Spleen (tissue), 13 donors: ENCODE measurements at places on chromosomes 3 and 15. TPM values are rescaled to one million over a fixed set of nuclear protein-coding genes. Genes with fewer than 3 reads are reported as not detected.

The TMCO5A gene
- not detected for total RNA-seq

The TTC23 gene
- 17.0 TPM for total RNA-seq

The DAZL gene
- not detected for total RNA-seq

The CCRL2 gene
- total RNA-seq: 9.9 TPM

The ADAMTS17 gene
- 5.5 TPM for total RNA-seq

The DPPA2 gene
- total RNA-seq: not detected

The GUCA1C gene
- total RNA-seq: not detected

The MCF2L2 gene
- 29.4 TPM for total RNA-seq

The ZPLD1 gene
- not detected for total RNA-seq

The GPR156 gene
- not detected for total RNA-seq

The PAQR5 gene
- not detected for total RNA-seq

The TCAIM gene
- total RNA-seq: 17.0 TPM

The SYNPR gene
- not detected for total RNA-seq

The TBC1D21 gene
- total RNA-seq: not detected

The DUOX1 gene
- not detected for total RNA-seq

The RASGRP1 gene
- total RNA-seq: 13.5 TPM

The SOX14 gene
- total RNA-seq: not detected

The ATP13A5 gene
- total RNA-seq: not detected

The EPHB1 gene
- total RNA-seq: 7.4 TPM

The CHRM5 gene
- total RNA-seq: not detected

The MORC1 gene
- 0.13 TPM for total RNA-seq

The TBC1D5 gene
- 82.7 TPM for total RNA-seq
